AG10803 (cell line): ENCODE measurements at places on chromosomes 7 and 10.

DNA sequence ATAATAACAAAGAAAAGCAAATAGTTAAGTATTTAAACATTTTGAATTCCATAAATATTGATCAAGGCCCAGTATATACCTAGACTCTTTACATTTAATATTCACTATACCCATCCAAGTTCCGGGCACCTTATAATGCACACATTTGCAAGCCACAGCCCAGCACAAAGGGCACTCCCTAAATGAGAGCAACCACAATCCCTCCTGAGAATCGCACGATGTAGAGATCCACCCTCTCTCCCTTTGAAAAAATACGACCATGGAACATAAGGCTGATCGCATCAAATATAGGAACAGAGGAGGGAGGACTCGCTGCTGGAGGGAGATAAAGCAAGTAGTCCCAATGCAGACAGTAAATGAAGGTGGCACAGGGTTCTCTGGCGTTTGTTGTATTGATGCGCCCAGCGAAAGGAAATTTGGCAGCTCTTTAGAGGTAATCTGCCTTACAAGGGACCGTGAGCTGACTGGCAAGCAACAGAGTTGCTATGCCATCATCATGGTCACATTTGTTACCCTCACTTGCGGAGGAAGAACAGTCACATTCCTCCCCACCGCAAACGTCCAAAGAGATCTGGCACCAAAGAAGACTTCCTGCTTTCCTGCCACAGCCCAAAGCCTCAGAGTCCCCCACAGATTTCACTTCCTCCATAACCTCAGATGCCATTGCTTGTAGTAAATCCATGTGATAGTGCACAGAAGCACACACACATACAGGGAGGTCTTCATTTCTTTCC is 16.1 kb upstream of the TAS2R40 start:
- DNase-seq, result peak; percentile 9

- DNase-seq, result peak; percentile 44
Measured at GRCh38 chr10:71217266-71218045, 5.1 kb downstream of the UNC5B start.

GRCh38 chr7:84216472-84216871 is 21.9 kb upstream of the SEMA3A start:
- peak; percentile 30 for DNase-seq

DNA sequence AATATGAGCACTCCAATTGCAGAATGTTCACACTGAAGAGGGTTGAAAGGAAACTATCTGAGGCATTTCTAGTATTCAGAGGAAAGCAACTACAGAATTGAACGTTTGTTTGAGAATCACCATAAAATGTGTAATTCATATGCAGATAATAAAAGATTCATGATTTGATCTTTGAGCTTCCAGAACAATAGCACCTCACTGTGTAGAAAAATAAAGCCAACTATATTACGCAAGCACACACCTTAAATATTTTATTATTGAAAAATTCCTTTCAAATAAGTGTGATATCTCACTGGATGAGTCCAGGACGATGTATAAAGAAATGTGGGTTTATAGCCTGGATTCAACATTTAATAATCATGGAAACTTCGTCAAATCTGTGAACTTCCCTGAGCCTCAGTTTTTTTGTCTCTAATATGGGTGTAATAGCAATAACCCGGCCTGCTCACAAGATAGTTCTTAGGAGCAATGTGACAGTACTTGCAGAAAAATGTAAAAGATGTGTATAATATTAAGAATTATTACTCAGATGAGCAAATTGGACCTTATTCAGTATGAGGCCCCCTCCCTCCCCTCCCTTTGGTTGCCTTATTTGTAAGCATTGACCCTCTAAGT is 11.5 kb upstream of the CAV2 start:
- no peak for DNase-seq

DNA sequence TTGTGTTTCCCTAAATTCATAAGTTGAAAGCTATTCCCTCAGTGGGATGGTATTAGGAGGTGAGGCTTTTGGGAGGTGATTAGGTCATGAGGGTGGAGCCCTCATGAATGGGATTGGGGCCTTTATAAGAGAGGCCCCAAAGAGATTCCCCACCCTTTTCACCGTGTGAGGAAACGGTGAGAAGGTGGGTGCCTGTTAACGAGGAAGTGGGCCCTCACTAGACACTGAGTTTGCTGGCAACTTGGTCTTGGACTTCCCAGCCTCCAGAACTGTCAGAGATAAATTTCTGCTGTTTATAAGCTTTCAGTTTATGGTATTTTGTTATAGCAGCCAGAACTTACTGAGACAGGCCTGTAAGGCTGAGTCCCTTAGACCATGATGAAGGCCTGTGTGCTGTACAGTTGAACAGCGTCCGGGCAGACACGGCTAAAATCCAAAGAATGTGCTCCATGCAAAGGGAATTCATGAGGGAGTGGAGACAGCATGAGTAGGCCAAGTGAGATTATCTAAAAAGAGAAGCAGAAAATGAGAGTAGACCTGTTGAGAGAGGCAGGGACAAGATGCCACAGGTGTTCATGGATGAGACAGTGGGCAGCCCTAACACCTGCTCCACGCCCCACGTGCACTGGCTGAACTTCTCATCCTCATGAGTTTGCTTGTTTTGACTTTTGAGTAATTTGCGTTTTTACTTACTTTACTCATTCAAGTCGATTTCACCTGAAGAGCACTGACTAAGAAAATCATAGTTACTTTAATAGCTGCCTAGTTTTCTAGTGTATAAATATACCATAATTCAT is 66.9 kb upstream of the SFMBT2 start:
- no peak for DNase-seq

DNA sequence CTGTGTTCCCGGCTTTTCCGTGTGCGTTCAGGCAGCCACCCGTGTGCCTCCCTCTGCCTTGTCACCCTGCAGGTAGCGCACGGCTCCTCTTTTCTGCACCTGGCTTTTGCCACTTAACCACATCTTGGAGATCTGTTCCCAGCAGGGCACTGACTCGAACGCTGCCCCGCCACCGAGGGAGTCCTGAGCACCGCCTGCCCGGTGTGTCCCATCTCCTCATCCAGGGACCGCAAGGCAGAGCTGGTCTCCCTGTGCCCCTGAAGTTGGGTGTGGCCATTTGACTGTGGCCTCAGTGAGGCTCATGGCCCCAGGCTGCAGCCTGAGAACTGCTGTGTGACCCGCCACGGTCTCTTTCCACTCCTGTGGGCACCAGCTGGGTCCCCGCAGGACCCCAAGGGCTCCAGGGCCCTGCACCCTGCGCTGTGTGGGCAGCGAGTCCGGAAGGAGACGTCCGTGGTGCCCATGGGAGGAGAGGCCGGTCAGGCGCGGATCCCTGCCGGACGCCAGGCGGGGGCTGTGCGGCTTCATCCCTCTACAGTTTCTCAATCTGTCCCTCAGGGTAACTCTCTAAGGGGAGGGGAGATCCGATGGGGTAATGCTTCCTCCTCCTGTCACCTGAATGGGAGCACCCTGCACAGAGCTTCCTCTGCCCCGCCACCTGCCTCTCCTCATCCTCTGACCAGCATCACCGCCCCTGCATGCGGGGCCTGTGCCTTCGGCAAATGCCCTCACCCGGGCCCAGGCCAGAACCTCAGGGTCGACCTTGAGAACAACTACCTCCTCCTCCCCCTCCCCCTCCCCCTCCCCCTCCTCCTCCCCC is 1.8 kb upstream of the INTS1 start:
- no peak for DNase-seq

DNA sequence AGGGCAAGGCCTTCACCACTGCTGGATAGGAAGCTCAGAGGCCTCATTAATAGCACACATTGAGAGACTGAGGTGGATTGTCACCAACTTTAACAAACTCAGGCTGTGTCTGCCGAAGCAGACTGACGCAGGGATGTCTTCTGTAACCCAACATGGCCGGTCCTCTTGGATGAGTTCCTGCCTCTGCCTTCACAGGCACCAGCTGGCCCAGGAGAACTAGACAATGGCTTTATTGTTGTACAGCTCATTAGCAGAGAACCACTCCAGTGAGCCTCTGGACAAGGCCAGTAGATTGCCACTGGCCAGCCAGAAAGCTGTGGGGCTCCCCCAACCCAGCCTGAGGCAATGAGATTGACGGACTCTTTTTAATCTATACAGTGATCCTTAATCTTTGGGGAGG is 9.4 kb downstream of the NODAL start:
- DNase-seq, result no peak

DNA sequence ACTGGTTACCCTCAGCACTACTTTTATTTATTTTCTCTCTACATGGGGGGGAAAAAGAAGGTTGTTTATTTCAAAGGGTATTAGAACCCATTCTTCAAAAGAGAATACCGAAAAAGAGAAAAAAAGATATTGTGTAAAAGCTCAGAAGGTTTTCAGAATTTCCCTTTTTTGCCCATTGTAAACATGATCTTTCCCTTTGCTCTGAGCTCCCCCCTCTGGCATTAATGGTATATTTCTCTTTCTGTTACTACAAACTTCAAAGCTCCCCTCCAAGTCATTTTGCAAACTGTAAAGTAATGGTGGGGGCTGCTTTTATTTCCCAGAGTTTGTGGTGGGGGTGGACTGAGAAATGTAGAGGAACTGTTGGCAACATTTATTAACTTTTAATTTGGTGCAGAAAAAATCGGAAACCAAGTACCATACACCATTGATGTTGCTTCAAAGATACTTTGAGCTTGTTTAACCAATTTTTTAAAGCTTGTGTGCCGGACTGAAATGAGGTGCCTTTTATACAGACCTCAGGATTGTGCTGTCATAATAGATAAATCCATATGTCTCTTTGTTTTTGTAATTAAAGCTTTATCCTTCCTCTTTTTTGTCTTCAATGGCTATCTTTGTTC is 181.5 kb downstream of the EXOC4 start:
- peak; percentile 54 for DNase-seq

DNA sequence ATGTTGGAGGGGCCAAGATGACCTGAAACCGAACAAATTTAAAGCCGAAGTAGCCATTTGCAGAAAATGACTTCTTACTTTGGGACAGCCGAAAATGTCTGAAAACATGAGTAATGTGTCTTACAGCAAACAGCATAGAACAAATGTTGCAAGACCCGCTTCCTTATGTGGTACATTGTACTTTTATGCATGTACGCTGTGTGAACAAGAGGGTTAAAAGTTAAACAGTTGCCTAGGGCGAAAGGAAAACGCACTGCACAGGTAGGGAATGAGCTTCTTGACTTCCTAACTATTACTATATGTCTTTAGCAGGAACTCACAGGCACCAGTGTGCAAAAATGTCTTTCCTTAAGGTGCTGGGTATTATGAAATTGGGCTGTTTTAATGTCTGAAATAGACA is 303.5 kb upstream of the MGMT start:
- DNase-seq, result no peak

GRCh38 chr10:297567-297966 is 162.3 kb downstream of the ZMYND11 start:
- peak; percentile 72 for DNase-seq

- peak; percentile 2 for DNase-seq
Measured at GRCh38 chr7:78413568-78413967, 615.0 kb downstream of the PHTF2 start.

GRCh38 chr10:91210435-91210834 is 10.0 kb upstream of the PCGF5 start:
- DNase-seq, result no peak

DNA sequence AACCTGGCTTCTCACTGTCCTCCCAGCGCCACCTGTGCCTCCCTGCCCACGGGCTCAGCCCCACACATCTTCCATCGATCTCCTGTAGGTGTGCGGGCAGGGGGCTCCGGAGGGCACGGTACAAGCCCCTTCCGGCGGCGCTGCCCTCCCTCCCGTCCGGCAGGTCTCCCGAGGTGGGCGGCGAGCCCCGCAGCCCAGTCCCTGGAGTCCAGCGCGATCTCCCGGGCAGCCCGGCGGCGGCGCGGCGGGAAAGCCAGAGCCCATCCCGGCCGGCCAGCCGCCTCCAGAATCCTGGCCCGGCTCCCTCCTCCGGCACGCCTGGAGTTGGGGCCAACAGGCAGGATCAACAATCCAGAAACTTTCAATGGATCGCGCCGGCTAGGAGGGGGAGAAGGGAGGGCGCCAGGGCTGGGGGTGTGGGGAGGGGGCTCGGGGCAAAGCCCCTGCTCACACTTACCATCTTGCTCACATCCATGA is 100.1 kb downstream of the HIP1 start:
- no peak for DNase-seq

GRCh38 chr10:70508912-70509756 is 30.6 kb downstream of the PALD1 start:
- DNase-seq, result peak; percentile 27

GRCh38 chr10:32051926-32052325 is 4.3 kb downstream of the KIF5B start:
- peak; percentile 12 for DNase-seq

- DNase-seq, result no peak
Measured at GRCh38 chr10:126036515-126036914, 140.2 kb downstream of the FANK1 start.

DNA sequence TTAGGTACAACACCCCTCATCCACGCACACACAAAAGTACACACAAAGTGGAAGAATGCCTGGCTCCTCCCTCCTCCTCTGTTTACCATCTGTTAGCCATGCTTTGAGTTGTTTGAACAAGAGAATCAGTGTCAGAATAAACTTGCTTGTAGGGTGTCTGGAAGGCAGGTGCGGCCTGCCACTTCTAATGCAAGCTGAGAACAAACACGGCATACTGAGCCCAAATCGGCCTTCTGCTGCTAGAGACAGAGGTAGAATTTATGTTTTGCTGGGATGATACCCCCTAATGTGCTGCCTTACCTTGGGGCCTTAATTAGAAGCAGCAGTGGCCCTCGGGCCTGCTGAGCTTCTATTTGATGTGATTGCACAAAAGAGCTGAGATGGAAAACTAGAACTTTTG is 24.9 kb upstream of the FAM180A start:
- no peak for DNase-seq

DNA sequence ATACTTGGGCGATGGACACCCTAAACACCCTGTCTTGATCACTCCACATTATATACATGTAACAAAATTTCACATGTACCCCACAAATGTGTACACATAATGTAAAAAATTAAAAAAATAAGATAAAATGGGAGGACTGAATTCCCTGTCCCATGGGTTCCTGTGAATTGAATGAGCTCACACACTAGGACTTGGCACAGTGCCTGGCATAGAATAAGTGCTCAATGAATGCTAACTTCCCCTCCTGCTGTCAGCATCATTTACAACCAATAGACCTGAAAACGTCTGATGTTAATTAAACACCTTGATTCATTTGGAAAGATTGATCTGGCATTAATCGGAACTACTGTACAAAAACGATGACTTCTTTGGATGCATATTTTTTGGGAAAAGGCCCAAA is 117.3 kb upstream of the ZNF438 start:
- DNase-seq, result no peak

GRCh38 chr7:149599636-149600206 is 102.1 kb upstream of the ZNF746 start:
- DNase-seq, result no peak

DNA sequence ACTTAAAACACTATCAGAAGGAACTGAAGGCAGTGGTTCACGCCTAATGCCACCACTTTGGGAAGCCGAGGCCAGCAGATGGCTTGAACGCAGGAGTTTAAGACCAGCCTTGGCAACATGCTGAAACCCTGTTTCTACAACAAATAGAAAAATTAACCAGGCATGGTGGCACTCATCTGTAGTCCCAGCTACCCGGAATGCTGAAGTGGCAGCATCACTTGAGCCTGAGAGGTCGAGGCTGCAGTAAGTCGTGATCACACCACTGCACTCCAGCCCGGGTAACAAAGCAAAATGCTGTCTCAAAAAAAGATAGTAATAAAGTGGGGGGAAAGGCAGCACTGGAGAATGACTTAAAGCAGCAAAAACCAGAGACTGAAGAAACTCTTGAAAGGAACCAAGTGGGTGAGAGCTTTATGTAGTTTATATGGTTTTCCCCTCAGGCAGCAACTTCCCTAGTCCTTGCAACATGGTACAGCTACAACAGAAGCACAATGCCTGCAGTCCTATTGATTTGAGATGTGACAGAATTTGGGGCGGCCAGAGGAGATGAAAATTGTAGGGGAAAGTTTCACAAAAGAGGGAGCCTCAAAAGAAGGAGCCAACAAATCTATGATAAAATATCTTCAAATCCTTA is 38.1 kb downstream of the GDI2 start:
- DNase-seq, result no peak
